ENCODE measurements at places on chromosomes 5 and 9. TPM values are rescaled to one million over a fixed set of nuclear protein-coding genes. Genes with fewer than 3 reads are reported as not detected.
A peak's percentile ranks its signal among the peaks of the same experiment; 100 is the strongest.

ACSL6 gene
- total RNA-seq, result 22.7 TPM

TEX48 gene
- total RNA-seq, result 0.46 TPM

PCDHGA11 gene
- total RNA-seq, result not detected

TLX3 gene
- not detected for total RNA-seq

DNA sequence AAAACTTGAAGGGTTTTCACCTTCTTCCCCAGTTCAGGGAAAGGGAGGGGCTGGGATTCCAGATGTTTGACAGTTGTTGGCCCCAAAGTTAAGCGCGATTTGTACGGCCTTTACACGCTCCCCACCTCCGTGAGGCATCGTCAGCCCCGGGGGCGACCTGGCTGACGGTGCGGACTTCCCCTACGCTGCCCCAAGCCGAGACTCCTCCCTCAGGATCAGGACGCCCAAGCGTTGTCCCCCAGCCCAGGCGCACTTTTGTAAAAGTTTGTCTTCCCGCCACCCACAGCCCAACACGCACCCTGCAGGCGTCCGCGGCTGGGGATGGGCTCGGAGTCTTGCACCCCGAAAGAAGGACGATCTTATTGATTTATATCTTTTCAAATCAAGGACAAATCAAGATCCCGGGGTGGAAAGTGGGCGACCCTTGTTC is 713 bp downstream of the MOB3B start:
- H3K36me3 ChIP-seq, result no peaks in the 10 kb centered on the region
- peaks cover 7% of the 10 kb centered on the region for H3K4me1 ChIP-seq
- H3K27me3 ChIP-seq, result no peaks in the 10 kb centered on the region

DNA sequence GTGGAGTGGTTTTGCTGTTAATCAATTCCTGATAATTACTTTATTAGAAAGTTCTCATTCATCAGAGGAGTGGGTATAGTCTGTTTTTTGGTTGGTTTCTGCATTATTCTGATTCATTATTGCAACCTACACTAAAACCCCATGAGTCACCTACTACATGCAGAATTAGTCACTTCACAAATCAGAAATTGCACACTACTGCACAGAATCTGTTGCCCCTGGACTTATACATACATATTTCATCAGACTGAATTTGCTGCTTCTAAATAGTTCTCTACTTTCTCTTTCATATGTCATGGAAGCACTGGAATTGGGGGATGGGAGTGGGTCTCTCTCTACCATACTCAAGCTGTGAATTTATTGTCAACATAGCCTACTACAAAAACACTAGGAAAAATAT is 585.1 kb downstream of the DNAH5 start:
- no peaks in the 10 kb centered on the region for H3K36me3 ChIP-seq
- H3K4me1 ChIP-seq, result no peaks in the 10 kb centered on the region
- no peak overlapping the region for H3K27ac ChIP-seq
- H3K27me3 ChIP-seq, result no peaks in the 10 kb centered on the region
- no peak overlapping the region for H3K4me3 ChIP-seq

DNA sequence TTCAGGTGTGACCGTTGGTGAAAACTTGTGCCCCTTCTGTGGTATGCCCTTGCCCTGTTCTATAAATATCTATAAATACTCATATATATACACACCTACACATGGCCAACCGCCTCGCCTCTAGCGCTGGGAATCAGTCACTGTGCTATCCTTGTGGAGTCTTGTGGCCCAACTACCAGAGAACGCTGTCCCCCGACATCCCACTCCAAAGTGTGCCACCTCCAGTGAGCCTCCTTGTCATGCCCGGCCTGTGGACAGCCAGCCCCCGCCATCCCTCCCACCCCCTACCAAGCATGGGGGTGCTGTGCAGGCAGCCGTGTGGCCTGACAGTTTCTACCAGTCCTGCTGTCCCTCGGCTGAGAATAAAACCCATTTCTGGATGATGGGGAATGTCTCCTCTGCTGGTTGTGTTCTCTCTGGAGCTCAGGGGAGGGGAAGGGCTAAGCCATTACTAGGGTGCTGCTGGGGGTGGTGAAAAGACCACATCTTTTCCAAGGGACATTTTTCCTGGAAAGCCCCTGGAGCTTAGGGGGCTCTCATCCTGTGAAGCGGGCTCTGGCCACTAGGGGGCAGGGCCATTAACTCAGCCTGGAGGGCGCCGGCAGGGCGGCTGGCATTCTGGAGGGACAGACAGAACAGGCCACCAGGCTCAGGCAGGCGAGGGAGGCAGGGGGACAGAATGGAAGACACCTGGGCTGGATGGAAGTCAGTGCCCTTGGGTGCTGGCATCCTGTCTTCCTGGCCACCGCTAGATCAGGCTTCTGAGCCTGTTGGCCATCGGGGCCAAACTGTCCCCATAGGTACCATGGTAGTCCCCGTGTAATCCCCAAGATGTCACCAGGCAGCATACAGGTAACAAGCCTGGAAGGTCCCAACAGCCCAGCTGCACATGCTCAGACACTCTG is 20.7 kb downstream of the GOLGA2 start:
- no peaks in the 10 kb centered on the region for H3K27me3 ChIP-seq
- peaks cover 14% of the 10 kb centered on the region for H3K4me1 ChIP-seq
- peaks cover 5% of the 10 kb centered on the region for H3K36me3 ChIP-seq
- no peak overlapping the region for H3K4me3 ChIP-seq
- no peak overlapping the region for H3K27ac ChIP-seq
- peak; percentile 32 for DNase-seq

- no peaks in the 10 kb centered on the region for H3K4me1 ChIP-seq
- DNase-seq, result no peak
- H3K36me3 ChIP-seq, result no peaks in the 10 kb centered on the region
- H3K27ac ChIP-seq, result no peak overlapping the region
- no peaks in the 10 kb centered on the region for H3K27me3 ChIP-seq
Observed at GRCh38 chr5:180889381-180889780, 9.6 kb upstream of the BTNL8 start.

- no peak overlapping the region for H3K27ac ChIP-seq
- no peaks in the 10 kb centered on the region for H3K27me3 ChIP-seq
- peaks cover 6% of the 10 kb centered on the region for H3K36me3 ChIP-seq
- peak; percentile 79 for DNase-seq
- H3K4me3 ChIP-seq, result no peak overlapping the region
Observed at GRCh38 chr9:89428901-89429890, 68.7 kb downstream of the SEMA4D start.

GRCh38 chr5:53362521-53362941 is 117.9 kb upstream of the FST start:
- no peaks in the 10 kb centered on the region for H3K36me3 ChIP-seq
- H3K27me3 ChIP-seq, result no peaks in the 10 kb centered on the region
- DNase-seq, result no peak
- no peak overlapping the region for H3K4me3 ChIP-seq
- no peak overlapping the region for H3K27ac ChIP-seq
- H3K4me1 ChIP-seq, result no peaks in the 10 kb centered on the region
